ENCODE measurements at places on chromosomes 6 and 20.

- no peak for DNase-seq
Observed at GRCh38 chr20:41364967-41365765, 1.5 kb downstream of the EMILIN3 start.

GRCh38 chr20:59004763-59005522 is 2.1 kb downstream of the CTSZ start:
- peak; percentile 88 for DNase-seq

- DNase-seq = no peak
Observed at GRCh38 chr6:43758617-43759050, 11.4 kb upstream of the VEGFA start.

- DNase-seq = no peak
Observed at GRCh38 chr6:110625883-110626282, 149.5 kb upstream of the SLC22A16 start.

- DNase-seq = no peak
Observed at GRCh38 chr6:132131351-132131750, 180.2 kb upstream of the CCN2 start.

GRCh38 chr6:37540390-37540789 is 40.7 kb upstream of the CCDC167 start:
- no peak for DNase-seq

GRCh38 chr6:107698146-107698545 is 126.0 kb downstream of the SCML4 start:
- DNase-seq = no peak
